Naive thymus-derived CD8-positive, alpha-beta T cell (primary cell): ENCODE measurements at places on chromosomes 1 and 21. TPM values are rescaled to one million over a fixed set of nuclear protein-coding genes. Genes with fewer than 3 reads are reported as not detected.

The ZNF678 gene
- 4.0 TPM for polyA plus RNA-seq

The VAV3 gene
- polyA plus RNA-seq: 2.2 TPM

The C1orf141 gene
- not detected for polyA plus RNA-seq

The C1orf74 gene
- polyA plus RNA-seq: 0.30 TPM

The MARK1 gene
- polyA plus RNA-seq: not detected

The DNAJC16 gene
- polyA plus RNA-seq: 9.7 TPM

The CAP1 gene
- polyA plus RNA-seq: 675 TPM

The PHTF1 gene
- polyA plus RNA-seq: 3.1 TPM

The XCL2 gene
- polyA plus RNA-seq: 136 TPM

The BRINP3 gene
- polyA plus RNA-seq: not detected

The KRTAP19-2 gene
- not detected for polyA plus RNA-seq

The FOXO6 gene
- polyA plus RNA-seq: not detected

The C8A gene
- polyA plus RNA-seq: not detected

The DYNLT4 gene
- 0.24 TPM for polyA plus RNA-seq

The APH1A gene
- polyA plus RNA-seq: 84.8 TPM

The MTARC2 gene
- not detected for polyA plus RNA-seq

The PLEKHG5 gene
- polyA plus RNA-seq: 1.4 TPM

The OR2AK2 gene
- not detected for polyA plus RNA-seq
